Activated CD8-positive, alpha-beta memory T cell treated with anti-CD3 and anti-CD28 coated beads for 4 hours (primary cell): ENCODE measurements at places on chromosomes 12 and 14.

GRCh38 chr12:129657179-129657578 lies 246.6 kb downstream of the TMEM132D start:
- no peak for DNase-seq

GRCh38 chr12:52584156-52584682 lies 10.6 kb upstream of the KRT74 start:
- no peak for DNase-seq

DNA sequence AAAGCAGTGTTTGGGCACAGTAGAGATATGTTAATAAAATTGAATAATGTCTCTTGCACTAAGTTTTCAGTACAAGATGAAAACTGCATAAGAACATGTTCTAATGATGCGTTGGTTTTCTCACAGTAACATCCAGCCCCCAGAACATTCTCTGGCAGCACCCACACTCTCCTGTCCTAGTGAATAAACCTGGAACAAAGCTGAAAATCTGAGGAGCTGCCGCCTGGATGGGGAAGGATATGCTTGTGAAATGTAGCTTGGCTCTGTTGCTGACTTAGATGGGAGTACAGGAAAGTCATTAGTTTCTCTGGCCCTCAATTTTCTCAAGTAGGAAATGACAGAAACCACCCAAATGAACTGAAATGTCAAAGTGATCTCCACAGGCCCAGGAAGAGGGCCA lies 323.8 kb downstream of the APAF1 start:
- no peak for DNase-seq

GRCh38 chr14:75527449-75528163 lies 5.3 kb downstream of the BATF start:
- DNase-seq, result no peak

GRCh38 chr12:107091989-107092641 lies 1.2 kb downstream of the CRY1 start:
- DNase-seq, result no peak

- no peak for DNase-seq
These were observed 9.1 kb downstream of the ABCD2 start for GRCh38 chr12:39610436-39611025.

- DNase-seq, result no peak
These were observed 48.5 kb upstream of the CPM start for GRCh38 chr12:68981516-68981915.

DNA sequence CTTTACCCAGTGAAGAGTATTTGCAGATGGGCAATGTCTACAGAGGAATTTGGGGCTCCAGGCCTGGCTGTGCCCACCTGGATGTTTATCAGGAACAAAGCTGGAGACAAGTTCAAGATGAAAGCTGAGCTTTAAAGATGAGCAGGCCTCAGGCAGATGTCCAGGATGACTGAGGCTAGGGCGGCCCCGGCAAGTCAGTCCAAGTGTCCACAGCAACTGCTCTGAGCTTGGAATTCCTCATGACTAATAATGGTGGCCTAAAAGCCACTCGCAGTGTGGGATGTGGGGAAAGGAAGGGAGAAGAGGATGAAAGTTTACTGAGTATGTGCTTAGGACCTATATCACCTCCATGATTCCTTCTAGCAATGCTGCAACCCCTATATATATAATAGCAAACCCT lies 128.2 kb upstream of the NOS1 start:
- DNase-seq, result no peak
